ENCODE measurements at places on chromosomes 6 and 20. TPM values are rescaled to one million over a fixed set of nuclear protein-coding genes. Genes with fewer than 3 reads are reported as not detected.

DNA sequence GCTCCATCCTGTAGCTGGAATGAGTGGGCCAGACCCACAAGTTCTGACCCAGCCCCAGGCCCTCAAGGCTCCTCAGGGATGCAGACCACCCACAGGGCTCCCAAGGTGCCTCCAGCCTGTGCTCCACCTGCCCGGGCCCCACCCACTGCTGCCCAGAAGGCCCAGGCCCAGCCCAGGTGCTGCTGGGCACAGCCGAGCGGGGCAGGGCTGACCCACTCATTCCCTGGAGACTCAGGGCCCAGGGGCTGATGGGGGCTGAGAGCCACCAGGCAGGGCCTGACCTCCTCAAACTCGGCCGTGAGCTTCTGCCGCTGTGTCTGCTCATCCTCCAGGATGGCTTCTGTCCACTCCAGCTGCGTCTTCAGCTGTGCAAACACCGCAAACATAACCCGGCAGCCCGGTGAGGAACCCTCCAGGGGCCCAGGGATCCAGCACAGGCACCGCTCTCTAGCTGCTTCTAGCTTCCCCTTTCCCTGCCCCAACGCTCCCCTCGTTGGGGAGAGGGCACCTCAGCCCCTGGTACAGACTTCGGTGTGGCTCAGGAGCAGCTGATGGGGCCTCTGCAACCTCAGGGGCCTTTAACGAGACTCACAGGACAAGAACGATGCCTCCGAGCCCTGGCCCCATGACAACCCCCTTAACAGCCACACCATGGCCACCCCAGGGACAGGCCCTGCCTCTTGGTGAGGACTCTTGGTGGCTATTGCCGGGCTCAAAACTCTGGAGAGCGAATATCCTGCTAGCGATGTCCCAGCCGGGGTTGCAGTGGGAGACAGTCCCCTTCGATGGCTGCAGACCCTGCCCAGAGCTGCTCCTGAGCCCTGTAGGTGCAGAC lies 46.0 kb downstream of the DSTN start:
- DNase-seq: no peak
- H3K27me3 ChIP-seq: no peaks in the 10 kb centered on the region
- no peaks in the 10 kb centered on the region for H3K4me1 ChIP-seq
- H3K27ac ChIP-seq: no peak overlapping the region
- no peaks in the 10 kb centered on the region for H3K36me3 ChIP-seq

The SPATS1 gene
- not detected for total RNA-seq

The TPMT gene
- total RNA-seq: 2.0 TPM

The ROMO1 gene
- 242 TPM for total RNA-seq

The NNAT gene
- total RNA-seq: not detected

Data from Karpas-422 (cell line).